ENCODE measurements at places on chromosomes 3 and 15.

DNA sequence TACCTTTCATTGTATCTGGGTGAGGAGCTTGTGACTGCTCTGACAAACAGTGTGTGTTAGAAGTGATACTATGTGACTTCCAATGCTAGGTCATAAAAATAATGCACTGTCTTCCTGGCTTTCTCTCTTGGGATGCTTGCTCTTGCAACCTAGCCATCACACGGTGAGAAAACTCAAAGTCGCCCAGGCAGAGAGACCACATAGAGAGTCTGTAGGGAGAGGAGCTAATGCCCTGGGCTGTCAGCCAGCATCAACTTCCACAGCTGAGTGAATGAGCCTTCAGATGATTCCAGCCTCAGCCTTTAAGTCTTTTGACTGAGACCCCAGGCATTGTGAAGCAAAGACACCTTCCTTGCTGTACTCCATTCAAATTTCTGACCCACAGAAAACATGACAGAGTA, 220.6 kb upstream of the SGO1 start:
- no peak for DNase-seq

DNA sequence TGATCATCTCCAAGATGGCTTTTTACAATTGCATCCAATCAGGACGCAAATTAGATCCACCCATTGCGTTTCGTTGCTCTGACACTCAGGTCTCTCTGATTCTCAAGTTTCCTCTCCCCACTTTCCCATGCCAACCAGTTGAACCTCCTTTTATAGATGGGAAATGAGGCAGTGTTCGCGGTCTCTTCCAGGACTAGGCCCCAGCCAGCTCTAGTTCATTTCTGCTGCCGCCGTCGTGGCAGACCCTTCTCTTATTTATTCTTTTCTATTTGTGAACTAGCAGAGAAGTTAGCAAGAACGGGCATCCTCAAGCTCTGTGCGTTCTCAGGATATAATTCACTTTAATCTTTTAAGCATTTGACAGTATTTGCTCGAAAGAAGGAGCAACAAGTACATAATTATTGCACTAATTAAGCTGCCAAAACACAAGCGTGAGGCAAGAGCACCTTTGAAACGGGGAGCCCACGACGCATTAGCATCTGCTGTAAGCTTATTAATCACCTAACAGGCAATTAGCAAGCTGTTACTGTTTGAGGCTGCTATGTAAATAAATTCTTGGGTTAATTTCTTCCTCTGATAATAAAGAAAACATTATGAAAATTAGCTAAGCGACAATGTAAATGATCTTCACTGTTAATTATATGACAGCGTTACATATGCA, 246.4 kb upstream of the TLE3 start:
- no peak for DNase-seq

DNA sequence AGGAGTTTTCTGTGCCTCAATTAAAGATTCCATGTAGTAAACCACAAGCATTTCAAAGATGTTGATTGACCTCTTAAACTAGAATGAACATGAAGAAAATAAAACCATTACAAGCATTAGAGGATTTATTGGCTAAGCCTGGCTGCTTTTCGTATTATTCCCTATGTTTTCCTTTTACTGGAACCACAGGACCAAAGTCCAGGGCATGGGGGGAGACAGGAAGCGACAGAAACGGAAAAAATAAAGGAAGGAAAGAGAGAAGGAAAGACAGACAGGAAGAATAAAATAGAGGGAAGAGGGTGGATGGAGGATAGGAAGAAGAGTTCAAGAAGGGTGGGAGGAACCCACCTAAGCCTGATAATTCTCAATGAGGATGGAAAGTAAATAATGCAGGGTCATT, 169.9 kb downstream of the SHQ1 start:
- no peak for DNase-seq

- no peak for DNase-seq
Observed at GRCh38 chr3:25038922-25039321, 389.1 kb upstream of the RARB start.

DNA sequence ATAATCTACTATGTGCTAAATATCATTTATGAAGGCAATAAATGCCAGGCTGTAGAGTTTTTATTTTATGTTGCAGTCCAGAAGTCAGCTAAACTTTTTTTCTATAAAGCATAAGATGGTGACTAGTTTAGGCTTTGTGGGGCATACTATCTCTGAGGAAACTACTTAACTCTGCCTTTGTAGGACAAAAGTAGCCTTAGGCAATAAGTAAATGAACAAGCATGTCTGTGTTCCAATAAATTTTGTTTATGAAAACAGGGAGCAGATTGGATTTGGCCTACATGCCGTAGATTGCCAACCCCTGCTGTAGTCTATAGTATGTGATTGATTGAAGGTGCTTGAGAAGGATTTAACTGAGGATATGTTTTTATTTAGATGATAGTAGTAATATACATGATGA, 502.5 kb upstream of the NAALADL2 start:
- no peak for DNase-seq

DNA sequence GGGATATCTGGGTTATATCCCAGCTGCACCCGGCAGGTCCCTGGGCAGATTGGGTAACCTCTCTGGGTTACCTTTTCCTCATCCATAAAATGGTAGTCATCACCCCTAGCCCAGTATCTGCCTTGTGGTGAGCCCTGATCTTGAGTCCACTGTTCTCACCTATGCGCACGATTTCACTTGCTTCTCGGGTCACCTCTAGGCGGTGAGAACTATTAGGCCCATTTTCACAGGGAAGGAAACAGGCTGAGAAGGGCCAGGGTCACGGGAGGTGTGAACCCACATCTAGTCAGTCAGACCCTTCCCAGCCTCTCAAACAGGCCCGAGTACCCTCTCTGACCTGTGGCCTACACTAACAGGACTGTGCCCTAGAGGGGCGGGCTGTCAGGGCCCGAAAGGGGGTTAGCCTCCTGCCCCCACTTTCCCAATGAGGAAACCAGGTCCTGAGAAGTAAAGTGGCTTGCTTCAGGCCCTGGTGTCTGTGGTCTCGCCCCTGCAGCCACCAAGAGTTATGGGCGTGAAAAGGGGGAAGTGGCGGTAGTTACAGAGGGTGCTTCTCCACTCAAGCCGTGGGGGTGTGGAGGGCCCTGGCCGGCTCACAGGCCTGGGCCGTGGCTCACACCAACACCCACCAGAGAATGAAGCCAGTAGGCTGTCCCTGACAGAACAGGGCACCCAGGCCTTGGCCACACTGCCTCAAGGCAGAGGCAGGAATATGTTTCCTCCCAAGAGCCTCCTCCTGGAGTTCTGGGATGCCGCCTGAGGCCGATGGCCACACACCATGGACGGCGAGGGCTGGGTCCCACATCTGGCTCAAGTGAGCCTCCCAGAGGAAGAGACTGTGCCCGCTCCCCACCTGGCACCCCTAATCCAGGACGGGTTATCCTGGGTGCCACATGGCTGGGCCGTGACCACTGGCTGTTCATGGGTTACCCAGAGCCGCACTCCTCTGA, 19.5 kb downstream of the PSTPIP1 start:
- DNase-seq, result no peak

- DNase-seq, result no peak
Observed at GRCh38 chr3:175311946-175312345, 452.8 kb downstream of the NAALADL2 start.

GRCh38 chr3:97778152-97778551, 13.6 kb downstream of the ARL6 start:
- DNase-seq, result no peak

- DNase-seq, result no peak
Observed at GRCh38 chr15:92608866-92609700, 46.5 kb downstream of the FAM174B start.

GRCh38 chr3:69690-70089, 126.9 kb upstream of the CHL1 start:
- no peak for DNase-seq

GRCh38 chr3:48997714-48998637, 7.9 kb downstream of the P4HTM start:
- no peak for DNase-seq

DNA sequence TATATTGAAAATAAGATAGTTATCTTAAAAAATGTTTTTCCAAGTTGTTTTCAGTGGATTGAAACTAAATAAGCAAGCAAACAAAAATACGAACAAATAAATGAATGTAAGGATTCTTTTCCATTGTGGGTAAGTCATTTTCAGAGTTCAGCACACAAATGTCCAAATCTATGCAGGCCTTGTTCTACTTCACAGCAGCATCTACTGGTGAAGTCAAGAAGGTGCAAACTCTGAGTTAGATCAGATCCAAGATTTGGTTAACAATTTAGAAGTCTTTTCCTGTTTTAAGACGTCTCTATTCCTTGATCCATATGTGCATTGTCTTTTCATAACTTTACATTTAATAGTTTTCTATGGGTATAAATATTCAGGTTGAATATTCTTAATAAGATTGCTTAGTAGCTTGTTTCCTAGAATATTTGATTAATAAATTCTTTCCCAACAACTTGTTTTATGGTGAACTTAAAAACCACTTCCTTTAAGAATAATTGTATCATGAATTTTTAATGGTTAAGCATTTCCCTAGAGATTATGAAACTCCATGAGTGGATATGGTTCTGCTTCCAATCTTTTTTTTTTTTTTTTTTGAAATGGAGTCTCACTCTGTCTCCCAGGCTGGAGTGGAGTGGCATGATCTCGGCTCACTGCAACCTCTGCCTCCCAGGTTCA, 10.5 kb downstream of the PTX3 start:
- no peak for DNase-seq

GRCh38 chr3:73225991-73226390, 164.5 kb downstream of the EBLN2 start:
- DNase-seq, result no peak

GRCh38 chr3:81910244-81910852, 148.9 kb upstream of the GBE1 start:
- DNase-seq, result no peak

DNA sequence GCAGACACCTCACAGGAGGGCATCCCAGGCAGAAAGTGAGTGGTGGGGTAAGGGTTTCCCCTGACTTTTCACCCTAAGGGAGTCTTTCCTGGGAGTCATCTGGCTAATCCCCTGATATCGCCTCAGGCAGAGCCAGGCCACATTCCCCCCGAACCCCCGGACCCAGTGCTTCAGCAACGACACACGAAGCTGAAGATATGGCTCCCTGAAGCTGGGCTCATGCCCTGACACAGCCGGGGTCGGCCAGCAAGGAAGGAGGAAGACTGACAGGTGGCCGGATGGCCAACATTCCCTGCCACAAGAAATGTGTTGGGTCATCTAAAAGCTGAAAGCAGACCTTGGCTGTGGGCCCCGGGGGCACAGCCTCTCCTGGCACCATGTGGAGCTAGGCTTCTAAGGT, 14.4 kb downstream of the CHST13 start:
- DNase-seq, result no peak

- DNase-seq, result no peak
Observed at GRCh38 chr3:47260605-47261004, 22.0 kb downstream of the KIF9 start.

GRCh38 chr3:177431525-177432176, 234.4 kb upstream of the TBL1XR1 start:
- no peak for DNase-seq

DNA sequence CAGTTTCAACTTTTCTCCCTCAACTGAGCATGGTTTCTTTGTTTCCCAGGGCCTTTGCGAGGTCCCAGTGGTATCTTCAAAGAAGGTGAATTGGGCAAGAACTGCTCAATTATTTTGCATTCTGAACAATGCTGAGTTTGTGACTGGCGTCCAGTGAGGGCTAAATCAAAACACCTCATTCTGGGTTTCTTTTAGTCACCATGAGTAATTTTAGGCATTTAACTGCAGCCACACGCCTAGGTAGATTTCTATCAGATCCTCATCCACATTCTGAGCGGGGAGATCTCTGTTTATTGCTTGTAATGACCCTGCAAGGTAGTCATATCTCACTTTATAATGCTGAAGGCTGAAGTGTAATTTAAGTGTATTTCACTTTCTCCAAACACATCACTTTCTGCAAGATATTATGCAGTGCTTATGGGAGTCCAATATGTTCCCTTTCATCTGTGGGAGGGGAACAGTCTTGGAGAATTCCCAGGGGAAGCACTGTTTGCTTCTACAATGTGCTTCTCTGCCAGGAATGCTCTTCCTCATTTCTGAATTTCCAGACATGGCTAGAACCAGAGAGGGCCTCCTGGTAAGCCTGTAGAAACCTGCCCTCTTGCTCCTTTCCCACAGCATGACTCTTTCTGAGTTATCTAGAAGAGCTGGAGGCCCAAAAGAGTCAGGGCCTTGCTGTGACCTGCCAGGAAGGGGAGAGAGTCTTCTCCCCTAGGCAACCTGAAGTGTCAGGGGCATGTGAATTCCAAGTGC, 91.7 kb downstream of the FRMD4B start:
- no peak for DNase-seq

GRCh38 chr3:84717894-84718293, 240.9 kb upstream of the CADM2 start:
- DNase-seq, result no peak

GRCh38 chr3:127988770-127989557, 63.3 kb upstream of the SEC61A1 start:
- no peak for DNase-seq

DNA sequence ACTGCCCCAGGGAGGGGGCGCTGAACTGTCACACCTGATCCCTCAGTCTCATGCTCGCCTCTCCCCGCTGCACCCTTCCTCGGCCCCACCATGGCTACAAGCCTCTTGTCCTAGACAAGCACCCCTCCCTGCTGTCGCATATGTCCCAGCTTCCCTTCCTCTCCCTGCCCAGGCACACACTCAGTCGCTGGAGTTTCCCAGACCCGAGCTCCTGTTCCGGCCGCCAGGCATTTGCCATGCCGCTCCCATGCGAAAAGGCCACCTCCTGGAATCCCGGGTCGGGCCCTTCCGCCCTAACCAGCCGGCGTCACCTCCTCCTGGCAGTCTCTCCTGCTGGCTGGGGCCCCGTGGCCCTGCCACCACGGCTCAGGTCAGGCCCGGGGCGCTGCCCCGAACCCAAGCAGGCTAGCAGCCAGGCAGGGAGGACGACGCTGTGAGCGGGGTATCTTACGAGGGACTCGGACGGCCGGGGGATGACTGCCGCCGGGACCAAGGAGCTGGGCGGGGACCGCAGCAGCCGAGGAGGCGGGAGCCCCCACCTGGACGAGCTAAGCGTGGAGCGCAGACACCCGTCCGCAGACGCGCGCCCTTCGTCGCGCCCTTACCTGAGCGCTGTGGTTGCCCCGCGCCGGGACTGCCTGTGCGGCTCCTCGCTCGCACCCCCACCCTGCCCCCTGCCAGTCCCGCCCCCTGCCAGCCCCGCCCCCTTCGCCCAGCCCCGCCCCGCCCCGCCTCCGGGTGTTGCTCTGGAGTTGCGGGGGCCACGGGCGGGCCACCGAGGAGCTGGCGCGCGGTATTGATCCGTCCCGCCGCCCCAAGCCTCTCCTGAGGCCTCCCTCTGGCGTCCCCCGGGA, at the start of gene ALS2CL:
Gene ALS2CL (minus strand): TSS at position 642 of the 854 bp plus-strand sequence. CDS start 4,239 bp downstream, outside the sequence.
- DNase-seq, result peak; percentile 71

- no peak for DNase-seq
Observed at GRCh38 chr3:98885851-98886250, 15.6 kb downstream of the DCBLD2 start.

DNA sequence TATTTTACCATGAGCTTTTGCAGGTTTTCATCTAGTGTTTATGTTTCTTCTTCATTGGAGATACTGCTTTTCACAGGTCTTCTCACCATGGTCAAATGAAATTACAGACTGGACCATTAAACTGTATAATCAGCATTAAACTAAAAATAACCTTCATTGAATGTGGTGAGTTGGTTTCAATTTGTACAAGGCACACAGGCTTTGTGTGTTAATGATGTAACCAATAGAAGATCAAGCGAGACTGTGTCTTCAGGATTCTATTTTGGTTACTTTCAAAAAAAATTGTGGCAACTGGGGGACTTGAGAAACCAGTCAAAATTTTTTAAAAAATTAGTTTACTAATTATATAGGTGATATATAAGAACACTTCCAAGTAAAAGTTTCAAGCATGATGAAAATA, 54.3 kb upstream of the GCSAM start:
- no peak for DNase-seq

- DNase-seq, result no peak
Observed at GRCh38 chr3:44970926-44971490, 5.0 kb downstream of the ZDHHC3 start.

GRCh38 chr3:192501401-192501800, 225.9 kb downstream of the FGF12 start:
- no peak for DNase-seq
